ENCODE measurements at places on chromosomes 5 and 9. TPM values are rescaled to one million over a fixed set of nuclear protein-coding genes. Genes with fewer than 3 reads are reported as not detected.

Gene TMEM252
- total RNA-seq, result not detected

Gene PHF24
- total RNA-seq, result under 0.01 TPM

Gene PCDH12
- total RNA-seq, result under 0.01 TPM

Gene LCN15
- total RNA-seq, result not detected

Gene PRSS3
- 8.0 TPM for total RNA-seq

Gene TERT
- total RNA-seq, result not detected

Gene C7
- 15.8 TPM for total RNA-seq

Measured in smooth muscle cell of the coronary artery (primary cell).